ENCODE measurements at places on chromosomes 12 and 14.

DNA sequence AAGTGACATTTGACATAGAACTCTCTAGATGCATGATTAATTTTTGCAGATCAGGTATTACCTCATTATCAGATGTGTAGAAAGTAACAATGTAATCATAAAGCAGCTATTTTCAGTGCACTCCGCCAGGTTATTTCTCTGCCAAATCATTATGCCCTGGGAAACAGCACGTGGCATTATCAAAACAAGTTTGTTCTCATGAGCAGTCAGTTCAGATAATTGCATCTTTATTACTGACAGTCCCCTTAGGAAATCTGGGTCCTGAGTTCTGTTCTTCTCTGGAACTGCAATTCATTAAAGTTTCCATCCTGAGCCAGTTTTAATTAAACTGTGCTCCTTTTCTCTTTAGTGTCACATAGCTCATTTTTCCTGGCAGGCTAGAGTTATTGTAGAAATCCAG is 94.7 kb upstream of the KRR1 start:
- DNase-seq: no peak

DNA sequence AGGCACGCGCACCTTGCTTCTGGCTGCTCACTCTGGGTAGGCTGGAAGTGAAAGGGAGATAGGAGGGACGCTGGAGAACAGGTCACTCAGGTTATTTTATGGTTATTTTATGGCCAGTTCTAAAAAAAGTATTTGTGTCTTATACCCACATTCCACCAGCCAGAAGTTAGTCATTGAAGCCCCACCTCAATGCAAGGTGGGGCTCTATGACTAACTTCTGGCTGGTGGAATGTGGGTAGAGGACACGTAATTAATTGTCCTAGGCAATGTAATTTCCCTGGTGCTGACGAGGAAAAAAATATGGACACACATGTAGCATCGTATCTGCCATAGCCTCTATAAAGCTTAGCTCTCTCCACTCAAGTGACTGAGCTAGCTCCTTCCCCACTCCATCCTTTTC is 104.9 kb downstream of the PDZRN4 start:
- no peak for DNase-seq

DNA sequence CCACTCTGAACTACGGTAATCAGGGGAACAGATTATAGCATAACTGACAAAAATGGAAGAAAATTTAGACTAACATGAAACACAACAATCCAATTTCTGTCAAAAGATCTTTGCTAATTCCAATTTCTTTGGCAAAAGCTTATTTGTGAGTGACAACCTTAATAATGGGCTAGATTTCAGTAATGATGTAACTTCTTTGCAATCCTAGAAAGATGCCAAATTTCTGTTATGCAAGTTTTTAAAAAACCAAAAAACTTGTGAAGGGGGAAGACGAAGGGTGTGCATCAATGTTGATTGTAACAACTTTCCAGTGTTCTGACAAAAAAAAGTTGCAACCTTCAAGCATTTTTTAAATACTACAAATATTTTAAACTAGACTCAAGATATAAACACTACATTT is 59.9 kb downstream of the DICER1 start:
- DNase-seq: no peak

DNA sequence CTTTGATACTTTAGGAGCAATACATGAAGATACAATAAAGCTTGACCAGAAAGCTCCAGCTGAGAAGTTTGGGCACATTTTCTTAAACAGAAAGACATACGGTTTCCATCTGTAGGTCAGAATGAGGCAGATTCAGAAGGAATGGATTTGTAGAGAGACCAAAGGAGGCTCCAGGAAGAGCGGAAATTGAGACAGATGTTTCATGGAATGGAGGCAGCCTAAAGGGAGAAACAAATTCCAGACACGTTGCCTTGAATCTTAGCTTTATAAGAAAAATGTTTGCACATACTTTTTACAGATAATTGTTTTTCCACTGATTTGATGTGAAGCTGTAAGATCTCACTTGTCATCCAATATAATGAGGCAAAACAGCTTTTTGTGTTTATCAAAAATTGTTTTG is 24.8 kb downstream of the EPYC start:
- DNase-seq: no peak

- DNase-seq: no peak
These were observed 25.2 kb upstream of the RASSF3 start for GRCh38 chr12:64585104-64585503.

DNA sequence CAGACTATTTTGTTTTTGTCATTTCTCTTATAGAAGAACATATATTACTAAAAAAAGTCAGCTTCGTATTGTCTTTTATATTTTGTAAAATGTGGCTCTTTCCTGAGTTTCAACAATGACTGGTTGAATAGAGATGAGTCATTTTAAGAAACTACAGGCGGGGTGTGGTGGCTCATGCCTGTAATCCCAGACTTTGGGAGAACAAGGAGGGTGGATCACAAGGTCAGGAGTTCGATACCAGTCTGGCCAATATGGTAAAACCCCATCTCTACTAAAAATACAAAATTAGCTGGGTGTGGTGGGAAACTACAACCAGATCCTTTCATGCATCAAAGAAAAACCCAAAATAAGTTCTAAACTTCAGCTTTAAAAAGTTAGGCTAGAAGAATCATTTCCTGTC is 28.8 kb downstream of the HECTD4 start:
- DNase-seq: peak; percentile 48

DNA sequence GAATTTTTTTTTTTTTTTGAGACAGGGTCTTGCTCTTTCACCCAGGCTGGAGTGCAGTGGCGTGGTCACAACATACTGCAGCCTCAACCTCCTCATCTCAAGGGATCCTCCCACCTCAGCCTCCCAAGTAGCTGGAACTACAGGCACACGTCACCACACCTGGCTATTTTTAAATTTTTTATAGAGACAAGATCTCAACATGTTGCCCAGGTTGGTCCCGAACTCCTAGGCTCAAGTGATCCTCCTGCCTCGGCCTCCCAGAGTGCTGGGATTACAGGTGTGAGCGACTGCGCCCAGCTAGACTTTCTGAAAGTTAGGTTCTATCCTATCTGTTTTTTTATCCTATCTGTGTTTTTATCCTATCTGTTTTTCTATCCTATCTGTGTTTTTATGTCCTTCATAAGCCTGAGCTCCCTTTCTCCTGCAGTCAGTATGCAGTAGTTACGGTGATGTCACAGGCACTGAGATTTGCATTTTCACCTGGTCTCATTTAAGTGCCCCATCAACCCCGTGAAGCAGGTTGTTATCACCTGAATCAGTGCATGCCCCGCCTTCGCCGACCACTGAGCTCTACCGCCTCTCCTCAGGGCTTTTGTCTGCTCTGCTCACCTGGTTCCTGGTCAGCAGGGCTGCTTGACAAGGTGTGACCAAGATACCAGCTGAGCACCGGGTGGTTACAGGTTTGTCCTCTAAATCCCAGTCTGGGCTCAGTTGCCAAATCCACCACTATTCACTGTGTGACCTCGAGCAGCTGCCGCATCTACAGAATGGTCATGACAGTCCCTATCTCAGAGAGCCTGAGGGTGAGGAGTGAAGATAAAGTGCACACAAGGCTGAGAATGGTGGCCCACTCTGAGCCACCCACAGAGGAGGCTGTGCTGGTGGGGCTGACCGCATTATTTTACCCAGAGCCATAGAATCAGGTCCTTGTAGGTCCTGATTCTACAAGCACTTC is 33.1 kb downstream of the SYNDIG1L start:
- no peak for DNase-seq

- no peak for DNase-seq
These were observed 126.7 kb downstream of the TMEM132D start for GRCh38 chr12:129776977-129777667.

- no peak for DNase-seq
These were observed 1323.3 kb downstream of the LRFN5 start for GRCh38 chr14:42929806-42930480.
